Panc1 (cell line): ENCODE measurements at places on chromosomes 13 and 19.

DNA sequence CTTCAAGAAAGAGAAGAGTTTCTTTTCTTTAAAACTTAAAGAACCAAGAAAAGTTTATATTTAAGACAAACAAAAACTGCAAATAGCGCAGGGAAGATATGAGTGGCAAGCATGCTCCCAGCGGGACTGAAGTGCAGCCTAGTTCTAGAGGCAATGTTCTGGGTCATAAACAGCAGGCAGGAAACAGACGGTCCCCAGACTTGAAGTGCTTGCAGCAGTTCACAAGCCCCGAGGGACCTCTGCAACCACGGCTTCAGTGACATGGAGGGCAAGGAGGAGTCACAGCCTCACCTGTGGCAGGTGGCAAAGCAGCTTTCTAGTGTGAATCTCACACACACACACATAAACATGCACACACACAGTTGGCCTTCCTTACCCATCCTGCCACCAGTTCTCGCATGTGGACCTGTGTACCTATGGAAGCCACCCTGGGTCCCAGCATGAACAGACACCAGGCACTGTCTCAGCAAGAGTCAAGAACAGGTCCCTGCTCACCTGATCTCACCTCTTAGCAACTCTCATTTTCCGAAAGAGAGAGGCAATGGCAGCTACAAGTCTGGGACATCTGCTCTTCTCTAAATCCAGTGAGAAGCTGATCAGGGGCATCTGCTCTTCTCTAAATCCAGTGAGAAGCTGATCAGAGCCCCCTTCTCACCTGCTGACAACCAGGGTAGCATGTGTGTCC lies 162.0 kb downstream of the EFNB2 start:
- H3K27me3 ChIP-seq = no peaks in the 10 kb centered on the region
- H3K27ac ChIP-seq = no peak overlapping the region
- 0 out of 2 replicates have a peak, but pooled peaks cover 5% of the 10 kb centered on the region for H3K4me1 ChIP-seq
- no peaks in the 10 kb centered on the region for H3K36me3 ChIP-seq
- no peak for DNase-seq
- no peak overlapping the region for H3K4me3 ChIP-seq

- no peaks in the 10 kb centered on the region for H3K27me3 ChIP-seq
- H3K4me1 ChIP-seq = no peaks in the 10 kb centered on the region
- no peaks in the 10 kb centered on the region for H3K36me3 ChIP-seq
- H3K4me3 ChIP-seq = no peak overlapping the region
- H3K27ac ChIP-seq = no peak overlapping the region
Measured at GRCh38 chr13:91805605-91806004, 407.2 kb downstream of the GPC5 start.

- DNase-seq = no peak
- no peak overlapping the region for H3K27ac ChIP-seq
- no peak overlapping the region for H3K4me3 ChIP-seq
- no peaks in the 10 kb centered on the region for H3K27me3 ChIP-seq
- no peaks in the 10 kb centered on the region for H3K36me3 ChIP-seq
Measured at GRCh38 chr19:5572556-5573286, 5.0 kb upstream of the TINCR start.

- H3K27ac ChIP-seq = peak overlapping the region; percentile 55
- peaks cover 20% of the 10 kb centered on the region for H3K4me1 ChIP-seq
Measured at GRCh38 chr13:24146961-24147569, 13.5 kb upstream of the SPATA13 start.

DNA sequence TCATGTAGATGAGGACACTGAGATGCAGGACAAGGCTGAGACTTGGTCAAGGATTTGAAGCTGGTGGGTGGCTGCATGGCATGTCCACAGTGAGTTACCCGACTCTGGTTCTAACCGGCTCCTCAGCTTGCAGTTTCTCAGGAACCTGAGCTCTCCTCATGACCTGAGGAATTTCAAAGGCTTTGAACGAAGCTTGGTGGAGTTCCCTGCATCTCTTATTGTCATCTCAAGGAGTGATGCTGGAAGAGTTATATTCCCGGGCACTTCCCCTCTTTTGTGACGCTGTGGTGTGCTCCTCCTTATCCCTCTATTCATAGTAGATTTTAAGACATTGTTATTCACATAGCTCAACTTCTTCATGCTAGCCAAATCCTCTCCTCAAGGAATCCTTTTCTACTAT lies 500.1 kb upstream of the HTR2A start:
- no peaks in the 10 kb centered on the region for H3K4me1 ChIP-seq
- H3K27ac ChIP-seq = no peak overlapping the region
- no peak overlapping the region for H3K4me3 ChIP-seq
- H3K27me3 ChIP-seq = no peaks in the 10 kb centered on the region
- no peaks in the 10 kb centered on the region for H3K36me3 ChIP-seq
